ENCODE measurements at places on chromosomes 4 and X.

- H3K36me3 ChIP-seq: no peaks in the 10 kb centered on the region
- H3K27ac ChIP-seq: no peak overlapping the region
- DNase-seq: no peak
- H3K4me1 ChIP-seq: no peaks in the 10 kb centered on the region
- no peak overlapping the region for H3K4me3 ChIP-seq
Observed at GRCh38 chrX:149060921-149061320, 444.2 kb downstream of the IDS start.

GRCh38 chr4:88841635-88842034, 144.0 kb upstream of the NAP1L5 start:
- DNase-seq: peak; percentile 25
- H3K4me3 ChIP-seq: no peak overlapping the region
- no peak overlapping the region for H3K27ac ChIP-seq
- no peaks in the 10 kb centered on the region for H3K27me3 ChIP-seq
- no peaks in the 10 kb centered on the region for H3K36me3 ChIP-seq

- no peaks in the 10 kb centered on the region for H3K36me3 ChIP-seq
- no peaks in the 10 kb centered on the region for H3K4me1 ChIP-seq
- H3K4me3 ChIP-seq: no peak overlapping the region
Observed at GRCh38 chrX:118152721-118153120, 36.1 kb upstream of the KLHL13 start.

GRCh38 chrX:143058120-143058519, 32.4 kb downstream of the SPANXN4 start:
- H3K36me3 ChIP-seq: no peaks in the 10 kb centered on the region
- no peak overlapping the region for H3K4me3 ChIP-seq
- H3K27me3 ChIP-seq: no peaks in the 10 kb centered on the region

DNA sequence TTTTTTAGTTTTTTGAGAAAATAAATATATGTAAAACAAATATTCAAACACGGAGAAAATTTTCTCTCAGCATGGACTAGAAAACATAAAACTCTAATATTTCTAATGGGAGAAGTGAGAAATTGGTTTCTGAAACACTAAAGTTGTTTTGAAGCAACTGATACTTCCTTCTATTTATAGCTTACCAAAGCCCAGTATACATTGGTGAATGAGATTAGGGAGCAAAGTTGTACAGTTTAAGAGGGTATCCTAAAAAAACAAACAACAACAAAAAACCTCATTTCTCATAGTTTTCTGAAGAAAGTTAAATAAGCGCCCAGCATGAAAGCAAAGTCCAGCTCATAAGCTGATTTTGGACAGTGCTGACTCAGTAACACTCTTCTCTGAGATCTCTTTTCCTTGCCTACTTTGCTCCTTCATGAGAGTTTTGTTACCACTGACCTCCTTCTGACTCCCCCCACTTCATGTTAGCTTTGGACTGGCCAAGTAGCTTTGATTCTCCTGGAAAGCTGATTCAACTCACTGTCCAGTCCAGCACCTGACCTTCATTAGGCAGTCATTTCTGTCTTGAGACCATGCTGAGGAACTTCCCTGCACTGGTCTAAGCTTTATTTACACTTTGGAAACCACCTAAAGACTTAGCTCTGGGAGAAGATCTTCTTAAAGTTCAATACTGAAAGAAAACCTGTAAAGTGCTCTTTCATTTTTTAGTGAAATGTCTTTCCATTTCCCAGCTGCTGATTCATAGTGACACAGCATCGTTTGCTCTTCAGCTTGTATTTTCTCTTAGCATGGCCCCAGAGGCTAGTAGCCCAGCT, 21.8 kb upstream of the P2RY10 start:
- no peak overlapping the region for H3K27ac ChIP-seq
- no peaks in the 10 kb centered on the region for H3K27me3 ChIP-seq
- DNase-seq: no peak
- no peak overlapping the region for H3K4me3 ChIP-seq
- H3K4me1 ChIP-seq: no peaks in the 10 kb centered on the region

DNA sequence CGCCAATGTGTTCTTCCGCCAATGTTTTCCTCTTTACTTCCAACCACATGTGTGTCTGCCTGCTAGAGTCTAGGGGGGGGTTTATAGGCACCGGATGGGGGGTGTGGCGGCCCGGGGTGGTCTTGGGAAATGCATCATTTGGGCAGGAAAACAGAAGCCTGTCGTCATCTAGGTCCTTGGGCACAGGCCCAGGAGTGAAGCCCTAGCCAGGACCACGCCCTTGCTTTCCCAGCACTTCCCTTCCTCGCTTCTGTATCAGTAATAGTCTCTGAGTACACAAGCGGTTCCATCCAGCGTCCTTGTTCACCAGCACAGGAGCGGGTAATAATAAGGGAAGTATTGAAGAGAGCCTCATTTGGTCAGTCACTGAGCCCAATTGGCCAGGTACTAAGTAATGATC, 74.5 kb downstream of the QDPR start:
- no peaks in the 10 kb centered on the region for H3K4me1 ChIP-seq
- DNase-seq: no peak
- no peak overlapping the region for H3K4me3 ChIP-seq
- peaks cover 16% of the 10 kb centered on the region for H3K36me3 ChIP-seq

GRCh38 chr4:4289055-4289454, 899 bp downstream of the LYAR start:
- peak overlapping the region; percentile 81 for H3K27ac ChIP-seq
- no peak for DNase-seq

DNA sequence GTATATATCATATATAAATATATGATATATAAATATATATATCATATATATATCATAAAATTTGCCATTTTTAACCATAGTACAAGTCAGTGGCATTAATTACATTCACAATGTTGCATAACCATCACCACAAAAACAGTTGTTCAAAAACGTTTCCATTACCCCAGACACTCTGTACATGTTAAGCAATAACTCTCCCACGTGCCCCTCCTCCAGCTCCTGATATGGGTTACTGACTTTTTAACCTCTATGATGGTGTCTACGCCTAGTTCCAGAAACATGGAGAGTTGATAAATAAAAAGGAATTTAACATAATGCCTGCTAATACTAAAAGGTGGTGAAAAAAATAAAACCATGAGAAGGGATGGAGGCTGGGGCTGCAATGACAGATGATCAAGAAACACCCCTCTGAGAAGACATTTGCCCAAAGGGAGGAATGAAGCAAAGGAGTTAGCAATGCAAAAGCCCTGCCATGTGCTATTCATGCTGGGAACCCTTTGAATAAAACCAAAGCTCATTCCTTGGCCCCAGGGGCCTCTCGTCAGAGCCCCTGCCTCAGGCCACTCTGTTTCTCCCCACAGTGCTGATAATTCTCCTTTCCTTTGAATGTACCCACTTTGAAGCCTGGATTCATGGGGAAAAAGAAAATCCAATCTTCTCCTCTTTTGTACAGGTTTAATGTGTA, 144.3 kb downstream of the NWD2 start:
- no peaks in the 10 kb centered on the region for H3K36me3 ChIP-seq
- peaks cover 8% of the 10 kb centered on the region for H3K27me3 ChIP-seq
- H3K4me1 ChIP-seq: no peaks in the 10 kb centered on the region
- no peak overlapping the region for H3K27ac ChIP-seq
- no peak for DNase-seq

GRCh38 chr4:8328866-8329559, 59.5 kb downstream of the HTRA3 start:
- H3K27ac ChIP-seq: no peak overlapping the region
- peaks cover 19% of the 10 kb centered on the region for H3K4me1 ChIP-seq
- H3K27me3 ChIP-seq: peaks cover 18% of the 10 kb centered on the region
- no peaks in the 10 kb centered on the region for H3K36me3 ChIP-seq
- no peak overlapping the region for H3K4me3 ChIP-seq
- no peak for DNase-seq

DNA sequence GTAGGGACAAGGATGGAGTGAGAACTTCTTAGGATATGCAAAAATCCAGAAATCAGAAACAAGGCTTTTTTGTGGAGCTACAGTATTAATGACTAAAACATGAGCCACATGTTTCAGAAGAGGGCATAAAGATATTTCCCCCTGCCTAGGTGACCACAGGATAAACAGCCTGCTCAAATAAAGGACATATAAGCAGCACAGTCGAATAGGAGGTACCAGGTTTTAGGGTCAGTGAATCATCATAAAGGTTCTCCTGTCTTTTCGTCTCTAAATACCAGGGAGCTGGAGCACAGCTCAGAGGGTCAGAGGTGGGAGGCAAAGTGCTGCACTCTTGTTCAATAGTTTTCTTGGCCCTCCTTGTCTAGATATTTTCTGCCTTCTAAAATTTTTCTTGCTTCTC, 211.9 kb upstream of the HS3ST1 start:
- H3K27ac ChIP-seq: no peak overlapping the region
- no peaks in the 10 kb centered on the region for H3K4me1 ChIP-seq
- DNase-seq: no peak
- no peaks in the 10 kb centered on the region for H3K36me3 ChIP-seq
- H3K4me3 ChIP-seq: no peak overlapping the region

- H3K27ac ChIP-seq: no peak overlapping the region
- H3K27me3 ChIP-seq: peaks cover 17% of the 10 kb centered on the region
- no peak for DNase-seq
- no peaks in the 10 kb centered on the region for H3K36me3 ChIP-seq
Observed at GRCh38 chrX:39602195-39602594, 495.6 kb downstream of the BCOR start.

DNA sequence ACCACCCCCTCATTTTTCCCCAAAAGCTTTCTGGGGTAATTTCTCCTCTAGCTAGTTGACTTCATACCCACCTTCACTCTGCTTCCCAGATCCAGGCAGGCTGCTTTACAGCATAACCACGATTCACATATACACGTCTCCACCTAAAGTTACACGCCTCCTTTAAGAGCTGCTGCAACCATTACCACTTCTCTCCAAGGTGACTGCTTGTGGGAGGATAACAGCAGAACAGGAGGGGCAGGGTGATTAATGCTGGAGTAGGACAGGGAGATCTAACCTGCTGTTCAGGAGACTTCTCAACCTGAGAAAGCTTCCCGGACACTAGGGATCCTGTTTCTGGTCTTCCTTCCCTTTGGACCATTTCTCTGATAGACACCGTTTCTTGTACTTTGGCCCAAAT, 77.4 kb downstream of the MGST2 start:
- H3K27ac ChIP-seq: no peak overlapping the region
- H3K4me3 ChIP-seq: no peak overlapping the region
- no peaks in the 10 kb centered on the region for H3K36me3 ChIP-seq

GRCh38 chr4:138188406-138189084, 53.6 kb downstream of the SLC7A11 start:
- no peaks in the 10 kb centered on the region for H3K27me3 ChIP-seq
- peak overlapping the region; percentile 58 for H3K27ac ChIP-seq
- no peak overlapping the region for H3K4me3 ChIP-seq
- peaks cover 25% of the 10 kb centered on the region for H3K4me1 ChIP-seq
- DNase-seq: no peak

GRCh38 chr4:169249214-169249973, 21.4 kb downstream of the SH3RF1 start:
- peaks cover 91% of the 10 kb centered on the region for H3K4me1 ChIP-seq
- DNase-seq: peak; percentile 46
- peak overlapping the region; percentile 69 for H3K4me3 ChIP-seq
- peak overlapping the region; percentile 73 for H3K27ac ChIP-seq
- peaks cover 50% of the 10 kb centered on the region for H3K36me3 ChIP-seq
- H3K27me3 ChIP-seq: no peaks in the 10 kb centered on the region

DNA sequence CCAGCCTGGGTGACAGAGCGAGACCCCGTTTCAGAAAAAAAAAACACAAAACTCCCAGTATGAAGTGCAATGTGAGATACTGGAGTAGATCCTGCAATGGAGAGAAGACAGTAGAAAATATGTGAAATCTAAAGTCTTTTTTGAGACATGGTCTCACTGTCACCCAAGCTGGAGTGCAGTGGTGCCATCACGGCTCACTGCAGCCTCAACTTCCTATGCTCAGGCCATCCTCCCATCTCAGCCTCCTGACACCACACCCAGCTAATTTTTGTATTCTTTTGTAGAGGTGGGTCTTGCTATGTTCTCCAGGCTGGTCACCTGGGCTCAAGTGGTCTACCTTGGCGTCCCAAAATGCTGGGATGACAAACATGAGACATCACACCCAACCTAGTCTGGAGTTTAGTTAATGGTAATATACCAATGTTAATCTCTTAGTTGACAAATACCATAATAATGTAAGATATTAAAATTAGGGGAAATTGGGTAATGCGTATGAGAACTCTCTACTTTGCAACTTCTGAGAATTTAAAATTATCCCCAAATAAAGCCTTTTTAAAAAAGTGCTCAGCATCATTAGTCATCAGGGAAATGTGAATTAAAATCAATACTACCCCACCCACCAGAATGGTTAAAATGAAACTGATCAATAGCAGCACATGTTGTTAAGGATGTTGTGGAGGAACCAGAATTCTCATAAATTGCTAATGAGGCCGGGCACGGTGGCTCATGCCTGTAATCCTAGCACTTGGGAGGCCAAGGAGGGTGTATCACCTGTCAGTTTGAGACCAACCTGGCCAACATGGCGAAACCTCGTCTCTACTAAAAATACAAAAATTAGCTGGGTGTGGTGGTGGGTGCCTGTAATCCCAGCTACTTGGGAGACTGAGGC, 15.0 kb downstream of the RBMX start:
- peaks cover under 1% of the 10 kb centered on the region for H3K27me3 ChIP-seq

- H3K4me3 ChIP-seq: no peak overlapping the region
- H3K4me1 ChIP-seq: peaks cover 29% of the 10 kb centered on the region
- no peaks in the 10 kb centered on the region for H3K27me3 ChIP-seq
- H3K36me3 ChIP-seq: no peaks in the 10 kb centered on the region
- no peak for DNase-seq
Observed at GRCh38 chrX:151402719-151403390, 5.8 kb downstream of the VMA21 start.

GRCh38 chr4:1960170-1960825, 48.5 kb downstream of the NELFA start:
- no peak overlapping the region for H3K4me3 ChIP-seq
- peaks cover 15% of the 10 kb centered on the region for H3K4me1 ChIP-seq
- DNase-seq: peak; percentile 19
- H3K27me3 ChIP-seq: peaks cover 1% of the 10 kb centered on the region

- no peaks in the 10 kb centered on the region for H3K27me3 ChIP-seq
- no peaks in the 10 kb centered on the region for H3K36me3 ChIP-seq
- no peak for DNase-seq
- H3K4me1 ChIP-seq: no peaks in the 10 kb centered on the region
Observed at GRCh38 chr4:43163101-43163792, 270.7 kb downstream of the GRXCR1 start.

- H3K27me3 ChIP-seq: peaks cover 2% of the 10 kb centered on the region
- DNase-seq: no peak
- H3K36me3 ChIP-seq: no peaks in the 10 kb centered on the region
Observed at GRCh38 chrX:23515028-23515427, 152.3 kb upstream of the PRDX4 start.

GRCh38 chrX:8738588-8739189, 6.8 kb upstream of the ANOS1 start:
- no peak for DNase-seq
- peaks cover 4% of the 10 kb centered on the region for H3K27me3 ChIP-seq
- H3K27ac ChIP-seq: no peak overlapping the region
- no peaks in the 10 kb centered on the region for H3K4me1 ChIP-seq
- H3K4me3 ChIP-seq: no peak overlapping the region

GRCh38 chr4:156800463-156800862, 171.1 kb downstream of the PDGFC start:
- H3K27ac ChIP-seq: no peak overlapping the region
- peaks cover 79% of the 10 kb centered on the region for H3K4me1 ChIP-seq
- no peak for DNase-seq
- no peak overlapping the region for H3K4me3 ChIP-seq
- peaks cover 28% of the 10 kb centered on the region for H3K36me3 ChIP-seq

GRCh38 chr4:1673671-1674070, 10.4 kb downstream of the FAM53A start:
- H3K4me1 ChIP-seq: no peaks in the 10 kb centered on the region
- no peaks in the 10 kb centered on the region for H3K36me3 ChIP-seq
- no peak overlapping the region for H3K4me3 ChIP-seq
- no peak for DNase-seq

GRCh38 chrX:129540722-129541184, 694 bp downstream of the OCRL start:
- peaks cover 15% of the 10 kb centered on the region for H3K4me1 ChIP-seq
- DNase-seq: no peak
- H3K27ac ChIP-seq: peak overlapping the region; percentile 33
- H3K36me3 ChIP-seq: 0 out of 2 replicates have a peak, but pooled peaks cover 4% of the 10 kb centered on the region
- H3K27me3 ChIP-seq: no peaks in the 10 kb centered on the region
